ENCODE measurements at places on chromosomes 12 and 14. TPM values are rescaled to one million over a fixed set of nuclear protein-coding genes. Genes with fewer than 3 reads are reported as not detected.

DNA sequence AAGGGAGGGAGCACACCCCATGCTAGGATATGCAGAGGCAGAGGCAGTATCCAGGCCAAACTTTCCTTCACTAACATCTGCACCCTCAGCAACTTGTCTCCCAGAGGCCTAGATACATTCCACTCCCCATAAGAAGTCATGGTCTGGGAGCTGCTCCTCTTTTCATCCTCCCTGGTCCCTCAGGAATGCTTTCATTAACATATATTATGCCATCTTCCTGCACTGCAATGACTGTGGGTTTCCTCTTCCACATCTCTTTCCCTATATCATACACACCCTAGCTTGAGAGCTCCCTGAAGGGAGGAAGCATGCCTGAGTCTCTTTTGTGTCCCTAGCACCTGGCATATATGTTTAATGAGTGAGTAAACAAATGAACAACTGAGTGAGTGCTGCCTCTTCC, 8.6 kb downstream of the DDN start:
- no peak for DNase-seq

The TMEM179 gene
- not detected for total RNA-seq

- no peak for DNase-seq
Observed at GRCh38 chr12:115828168-115828567, 449.3 kb downstream of the MED13L start.

DNA sequence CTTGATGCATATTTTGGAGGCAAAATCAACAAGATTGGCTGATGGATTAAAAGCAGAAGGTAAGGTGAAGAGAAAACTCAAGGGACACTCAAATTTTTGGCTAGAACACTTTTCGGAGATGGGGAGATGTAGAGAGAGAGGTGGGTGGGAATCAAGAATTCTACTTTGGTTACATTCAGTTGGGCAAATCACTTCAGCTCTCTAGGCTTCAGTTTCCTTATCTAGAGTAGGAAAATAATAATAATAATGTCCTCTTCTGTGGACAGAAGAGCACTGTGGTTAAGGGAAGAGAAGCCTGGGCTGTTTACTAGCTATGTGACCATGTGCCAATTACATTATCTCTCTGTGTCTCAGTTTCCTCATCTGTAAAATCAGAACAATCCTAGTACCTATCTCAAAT, 23.4 kb upstream of the DHRS2 start:
- DNase-seq = no peak

- DNase-seq = no peak
Observed at GRCh38 chr14:91349481-91350074, 68.0 kb downstream of the CCDC88C start.

DNA sequence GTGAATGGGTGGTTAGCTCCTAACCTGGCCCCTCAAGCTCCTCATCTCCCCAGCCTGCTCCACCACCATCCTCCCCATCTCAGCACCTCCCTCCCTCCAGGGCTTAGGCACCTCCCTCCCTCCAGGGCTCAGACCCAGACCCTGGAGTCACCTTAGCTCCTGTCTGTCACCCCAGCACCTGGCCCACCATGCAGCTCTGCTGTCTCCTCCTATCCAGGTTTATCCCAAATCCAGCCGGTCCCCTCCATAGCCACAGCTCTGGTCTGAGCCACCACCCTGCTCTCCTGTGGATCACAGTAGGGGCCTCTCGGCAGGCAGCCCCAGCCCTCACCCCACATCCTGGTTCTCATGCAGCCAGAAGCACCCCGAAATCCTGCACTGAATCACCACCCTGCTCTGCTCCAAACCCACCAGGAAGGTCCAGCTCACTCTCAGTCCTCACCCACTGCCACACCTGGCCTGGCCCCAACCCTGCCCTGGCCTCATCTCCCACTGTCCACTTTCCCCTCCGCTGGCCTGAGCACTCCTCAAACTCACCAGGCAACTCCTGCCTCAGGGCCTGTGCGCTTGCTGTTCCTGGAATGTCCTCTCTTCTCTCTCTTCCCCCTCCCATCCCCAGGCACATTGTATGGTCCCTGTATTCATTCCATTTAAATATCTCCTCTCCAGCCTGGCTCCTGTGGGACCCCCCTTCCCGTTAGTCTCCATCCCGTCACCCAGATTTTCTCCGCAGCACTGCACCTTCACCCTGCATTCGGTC, 62.6 kb downstream of the DIO3 start:
- DNase-seq = no peak

Measured in psoas muscle (tissue), 8 donors.